ENCODE measurements at places on chromosomes 6 and 20.

DNA sequence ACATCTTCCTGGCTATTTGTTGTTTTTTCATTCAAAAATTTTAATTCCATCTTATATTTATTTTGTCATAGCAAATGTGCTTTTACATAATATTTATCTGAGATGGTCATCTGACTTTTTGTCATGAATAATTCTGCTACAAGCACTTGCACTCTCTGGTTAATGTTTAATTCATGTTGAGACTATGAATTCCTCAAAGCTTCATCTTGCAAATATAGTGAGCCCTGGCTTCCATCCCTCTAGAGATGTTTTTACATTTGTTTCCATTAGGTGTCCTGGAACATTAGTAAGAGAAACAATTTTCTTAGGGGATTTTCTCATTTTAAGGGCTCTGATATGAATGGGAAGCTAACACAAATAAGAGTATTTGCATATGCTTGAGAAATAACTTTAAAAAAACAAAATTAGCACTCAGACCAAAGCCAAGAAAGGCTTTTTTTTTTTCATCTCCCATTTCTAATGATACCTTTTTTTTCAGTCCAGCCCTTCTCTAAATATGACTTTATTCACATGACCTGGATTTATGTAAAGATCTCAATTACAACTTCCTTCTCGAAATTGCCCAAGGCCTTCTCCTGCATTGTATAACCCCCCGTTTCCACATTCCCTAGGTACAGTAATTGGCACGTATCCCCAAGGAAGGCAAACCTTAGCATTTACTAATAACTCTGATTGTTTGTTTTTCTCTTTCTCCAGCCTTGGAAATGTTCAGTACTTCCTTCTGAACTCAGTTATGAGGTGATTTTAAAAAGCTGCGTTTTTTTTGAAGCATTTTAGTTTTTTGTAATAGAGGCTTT is 797.0 kb upstream of the GJE1 start:
- DNase-seq = no peak

DNA sequence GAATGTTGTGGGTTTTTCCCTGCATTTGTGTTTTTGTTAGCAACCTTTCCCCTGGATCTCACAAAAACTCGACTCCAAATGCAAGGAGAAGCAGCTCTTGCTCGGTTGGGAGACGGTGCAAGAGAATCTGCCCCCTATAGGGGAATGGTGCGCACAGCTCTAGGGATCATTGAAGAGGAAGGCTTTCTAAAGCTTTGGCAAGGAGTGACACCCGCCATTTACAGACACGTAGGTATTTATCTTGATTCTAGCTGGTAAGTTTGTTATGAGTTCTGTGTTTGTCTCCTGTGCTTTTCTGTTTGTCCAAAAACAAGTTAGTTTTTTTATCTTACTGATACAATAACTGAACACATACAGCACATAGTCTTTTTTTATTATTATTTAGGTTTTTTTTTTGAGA is 3.0 kb downstream of the SLC25A27 start:
- no peak for DNase-seq

- no peak for DNase-seq
Observed at GRCh38 chr6:12963567-12963966, 247.0 kb downstream of the PHACTR1 start.

GRCh38 chr20:60201198-60201835 is 243.1 kb downstream of the CDH26 start:
- DNase-seq = no peak

DNA sequence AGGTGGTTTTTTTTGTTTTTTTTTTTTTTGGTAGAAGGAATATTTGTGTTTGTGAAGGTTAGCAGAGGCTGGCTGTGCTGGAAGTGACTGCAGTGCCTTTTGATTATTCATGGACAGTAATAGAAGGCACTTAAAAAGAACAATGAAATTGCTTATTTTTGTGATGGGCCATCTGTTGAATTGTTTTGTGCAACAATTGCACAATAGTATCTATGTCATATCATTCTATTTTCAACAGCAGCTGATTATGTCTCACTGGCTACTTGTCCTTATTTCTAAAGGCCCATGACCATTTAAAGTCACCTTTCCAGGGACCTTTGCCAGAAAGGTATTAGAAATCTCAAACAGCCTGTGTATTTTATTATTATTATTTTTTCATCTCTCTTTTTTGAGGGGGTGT is 70.6 kb downstream of the AFG1L start:
- no peak for DNase-seq

All from activated CD4-positive, alpha-beta memory T cell treated with anti-CD3 and anti-CD28 coated beads for 36 hours (primary cell).